ENCODE measurements at places on chromosomes 11 and 22.

- ATAC-seq: no peak
Measured at GRCh38 chr11:14677146-14677545, 33.5 kb downstream of the PDE3B start.

DNA sequence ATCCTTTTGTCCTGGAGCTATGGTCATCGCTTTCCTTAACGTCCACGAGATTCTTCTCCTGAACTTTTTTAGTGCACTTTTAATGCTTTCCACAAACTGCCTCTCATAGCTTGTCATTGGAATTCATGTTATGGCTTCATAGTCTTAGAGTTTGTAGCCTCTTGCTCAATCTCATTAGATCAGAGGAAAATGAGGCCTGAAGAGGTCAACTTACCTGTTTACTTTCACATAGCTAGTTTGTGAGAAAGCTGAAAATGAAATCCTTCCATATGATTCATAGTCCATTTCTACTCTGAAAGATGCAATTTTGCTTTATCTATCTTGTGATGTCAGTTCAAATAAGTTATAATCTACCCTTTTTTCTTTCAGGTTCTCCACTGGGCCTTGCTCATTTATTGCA, 1747.2 kb upstream of the RAG2 start:
- ATAC-seq: no peak

GRCh38 chr11:112723676-112724495, 237.3 kb upstream of the NCAM1 start:
- no peak for ATAC-seq

DNA sequence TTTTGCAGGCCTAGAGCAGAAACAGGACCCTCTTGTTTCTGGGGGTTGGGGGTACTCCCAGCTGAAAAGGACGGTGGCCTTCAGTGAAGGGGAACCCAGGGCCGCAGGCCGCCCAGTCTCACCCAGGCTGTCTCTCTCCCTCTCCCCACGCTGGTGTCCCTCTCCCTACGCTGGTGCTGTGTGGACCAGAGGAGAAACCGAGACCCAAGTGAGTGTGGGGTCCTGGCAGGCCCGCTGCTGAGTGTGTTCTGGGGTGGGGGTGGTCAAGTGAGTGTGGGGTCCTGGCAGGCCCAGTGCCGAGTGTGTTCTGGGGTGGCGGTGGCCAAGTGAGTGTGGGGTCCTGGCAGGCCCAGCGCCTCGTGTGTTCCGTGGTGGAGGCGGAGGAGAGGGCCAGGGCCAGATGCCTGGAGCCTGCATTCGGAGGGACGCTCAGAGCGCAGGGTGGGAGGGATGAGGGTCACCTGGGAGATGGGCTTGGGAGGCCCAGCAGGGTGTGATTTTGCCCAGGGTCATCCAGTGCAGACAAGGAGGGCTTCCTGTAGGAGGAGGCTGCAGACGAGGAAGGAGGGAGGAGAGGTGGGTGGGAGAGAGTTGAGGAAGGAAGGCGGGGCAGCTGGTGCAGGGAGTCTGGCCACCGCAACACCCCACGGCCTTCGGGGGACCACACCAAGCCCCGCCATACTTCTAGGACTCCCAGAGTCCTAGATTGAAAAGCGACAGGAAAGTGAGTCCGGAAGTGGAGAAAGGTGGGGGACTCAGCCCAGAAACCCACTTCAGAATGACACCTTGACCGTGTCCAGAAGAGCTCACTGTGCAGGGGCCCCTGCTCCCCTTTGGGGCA, 10.3 kb downstream of the TNNT3 start:
- no peak for ATAC-seq
